ENCODE measurements at places on chromosomes 1 and 21.

DNA sequence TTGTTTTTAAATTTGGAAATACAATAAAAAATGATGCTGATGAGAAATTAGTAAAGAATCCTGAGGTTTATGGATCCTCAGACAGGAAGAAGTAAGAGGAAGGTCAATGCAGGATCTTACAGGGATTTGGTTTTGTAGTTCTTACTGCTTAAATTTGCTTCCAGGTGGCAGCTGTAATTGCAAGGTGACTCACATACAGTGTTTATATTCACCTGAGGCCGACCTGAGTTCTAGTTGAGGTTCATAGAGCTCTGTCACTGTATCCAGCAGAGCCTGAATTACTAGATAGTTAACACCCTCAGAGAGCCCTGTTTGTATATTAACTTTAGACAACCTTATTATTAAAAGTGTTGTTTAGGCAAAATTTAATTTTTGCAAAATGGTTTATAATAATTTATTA, 1.4 kb upstream of the WDR26 start:
- peaks cover 3% of the 10 kb centered on the region for H3K4me1 ChIP-seq
- H3K36me3 ChIP-seq, result peaks cover 5% of the 10 kb centered on the region
- DNase-seq, result no peak

GRCh38 chr1:214272964-214273533, 7.9 kb upstream of the SMYD2 start:
- no peaks in the 10 kb centered on the region for H3K36me3 ChIP-seq
- H3K27ac ChIP-seq, result no peak overlapping the region
- no peaks in the 10 kb centered on the region for H3K27me3 ChIP-seq
- H3K4me1 ChIP-seq, result no peaks in the 10 kb centered on the region
- no peak for DNase-seq

DNA sequence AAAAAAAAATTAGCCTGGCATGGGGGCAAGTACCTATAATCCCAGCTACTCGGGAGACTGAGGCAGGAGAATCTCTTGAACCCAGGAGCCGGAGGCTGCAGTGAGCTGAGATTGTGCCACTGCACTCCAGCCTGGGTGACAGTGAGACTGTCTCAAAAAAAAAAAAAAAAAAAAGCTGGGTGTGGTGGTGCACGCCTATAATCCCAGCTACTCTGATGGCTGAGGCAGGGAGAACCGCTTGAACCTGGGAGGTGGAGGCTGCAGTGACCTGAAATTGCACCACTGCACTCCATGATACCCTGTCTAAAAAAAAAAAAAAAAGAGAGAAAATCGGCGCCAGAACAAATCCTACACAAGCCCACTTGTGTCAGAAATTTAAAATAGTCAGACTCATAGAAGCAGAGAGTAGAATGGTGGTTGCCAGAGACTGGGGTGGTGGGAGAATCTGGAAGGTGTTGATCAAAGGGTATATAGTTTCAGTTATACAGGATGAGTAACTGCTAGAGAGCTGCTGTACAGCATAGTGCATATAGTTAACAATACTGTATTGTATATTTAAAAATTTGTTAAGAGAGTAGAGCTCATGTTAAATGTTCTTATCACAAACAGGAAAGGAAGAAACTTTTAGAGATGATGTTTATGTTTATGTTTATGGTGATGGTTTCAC, 9.6 kb downstream of the DIP2A start:
- peaks cover 2% of the 10 kb centered on the region for H3K4me1 ChIP-seq
- H3K36me3 ChIP-seq, result peaks cover 31% of the 10 kb centered on the region

- H3K27ac ChIP-seq, result no peak overlapping the region
- H3K27me3 ChIP-seq, result peaks cover 43% of the 10 kb centered on the region
- peak; percentile 86 for DNase-seq
- H3K36me3 ChIP-seq, result no peaks in the 10 kb centered on the region
These were observed 67.3 kb upstream of the AKT3 start for GRCh38 chr1:243917177-243917862.

GRCh38 chr1:235911876-235912275, 45.2 kb upstream of the LYST start:
- no peaks in the 10 kb centered on the region for H3K27me3 ChIP-seq
- no peak overlapping the region for H3K27ac ChIP-seq
- no peaks in the 10 kb centered on the region for H3K4me1 ChIP-seq
- H3K36me3 ChIP-seq, result no peaks in the 10 kb centered on the region
- H3K4me3 ChIP-seq, result no peak overlapping the region
- no peak for DNase-seq

DNA sequence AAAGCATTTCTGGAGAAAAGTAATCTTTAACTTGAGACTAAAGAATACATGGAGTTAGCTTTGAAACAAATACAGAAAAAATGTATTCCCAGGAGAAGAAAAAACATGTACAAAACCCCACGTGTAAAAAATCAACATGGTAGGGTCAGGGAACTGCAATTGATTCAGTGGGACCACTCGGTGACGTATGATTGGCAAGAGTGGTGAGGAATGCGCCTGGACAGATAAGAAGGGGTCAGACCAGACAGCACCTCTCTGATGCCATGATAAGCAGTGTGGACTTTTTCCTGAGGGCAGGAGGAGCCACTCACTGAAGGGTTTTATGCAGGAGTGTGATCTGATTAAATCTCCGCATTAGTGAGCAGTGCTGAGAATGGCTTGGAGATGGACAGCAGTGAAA, 142.5 kb downstream of the DAB1 start:
- no peak overlapping the region for H3K27ac ChIP-seq
- no peaks in the 10 kb centered on the region for H3K36me3 ChIP-seq
- H3K27me3 ChIP-seq, result no peaks in the 10 kb centered on the region

GRCh38 chr1:13769212-13769611, 69.2 kb downstream of the PRDM2 start:
- no peak for DNase-seq
- H3K27ac ChIP-seq, result no peak overlapping the region
- H3K4me1 ChIP-seq, result peaks cover 8% of the 10 kb centered on the region
- no peak overlapping the region for H3K4me3 ChIP-seq

GRCh38 chr1:105608713-105609112, 1447.8 kb upstream of the PRMT6 start:
- DNase-seq, result no peak
- no peaks in the 10 kb centered on the region for H3K4me1 ChIP-seq
- H3K36me3 ChIP-seq, result no peaks in the 10 kb centered on the region
- H3K27ac ChIP-seq, result no peak overlapping the region

GRCh38 chr1:243416495-243416894, 160.7 kb downstream of the SDCCAG8 start:
- H3K4me1 ChIP-seq, result no peaks in the 10 kb centered on the region
- no peak overlapping the region for H3K4me3 ChIP-seq
- DNase-seq, result no peak
- H3K27ac ChIP-seq, result no peak overlapping the region
- H3K36me3 ChIP-seq, result no peaks in the 10 kb centered on the region

DNA sequence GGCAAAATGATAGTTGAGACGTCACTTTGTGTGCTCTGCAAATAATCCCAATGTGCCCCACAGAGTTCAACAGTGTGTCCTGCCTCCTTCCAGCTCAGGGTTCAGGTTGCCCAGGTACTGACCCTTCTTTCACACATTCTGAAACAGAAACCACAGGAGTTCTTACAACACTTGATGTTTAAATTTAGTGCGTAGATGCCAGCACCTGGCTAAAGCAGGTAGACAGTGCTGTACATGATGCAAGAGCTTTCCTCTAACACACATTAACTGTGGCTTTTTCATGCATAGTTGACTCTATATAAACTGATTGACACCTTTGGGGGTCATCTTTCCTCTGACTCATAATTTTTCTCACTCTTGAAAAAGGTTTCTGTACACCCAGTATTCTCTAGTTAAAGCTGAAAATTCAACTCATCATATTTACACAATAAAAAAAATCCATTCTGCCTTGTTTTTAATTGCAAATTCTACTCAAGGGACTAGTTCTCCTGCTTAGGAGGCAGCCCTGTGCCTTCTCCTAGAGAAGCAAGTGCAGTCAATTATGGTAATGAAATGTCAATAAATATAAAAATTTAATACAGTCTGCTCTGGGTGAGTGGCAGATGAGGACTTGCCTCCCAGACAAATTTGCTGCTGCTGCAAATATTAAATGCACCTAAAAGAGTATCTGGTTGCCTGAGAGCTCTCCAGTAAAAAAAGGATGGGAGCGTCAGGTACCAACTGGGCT, 91.4 kb downstream of the NR5A2 start:
- H3K27ac ChIP-seq, result no peak overlapping the region
- H3K4me1 ChIP-seq, result no peaks in the 10 kb centered on the region
- no peak overlapping the region for H3K4me3 ChIP-seq
- no peaks in the 10 kb centered on the region for H3K27me3 ChIP-seq
- DNase-seq, result no peak

DNA sequence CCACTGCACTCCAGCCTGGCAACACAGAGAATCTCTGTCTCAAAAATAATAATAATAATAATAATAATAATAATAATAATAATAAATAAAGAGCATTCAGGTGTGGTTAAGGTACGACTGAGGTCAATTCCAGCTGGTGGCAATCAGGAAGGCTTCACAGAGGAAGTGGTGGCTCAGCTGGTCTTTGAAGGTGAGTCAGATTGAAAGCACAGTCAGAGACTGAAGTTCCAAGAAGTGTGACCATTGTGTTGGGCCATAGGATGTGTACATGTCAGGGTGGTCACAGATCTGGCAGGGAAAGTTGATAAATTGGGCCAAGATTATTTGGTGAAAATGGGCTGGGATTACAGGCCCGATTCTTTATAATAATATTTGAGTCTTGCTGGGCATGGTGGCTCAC, 31.0 kb upstream of the MED18 start:
- H3K27ac ChIP-seq, result no peak overlapping the region
- DNase-seq, result no peak
- H3K4me3 ChIP-seq, result no peak overlapping the region

DNA sequence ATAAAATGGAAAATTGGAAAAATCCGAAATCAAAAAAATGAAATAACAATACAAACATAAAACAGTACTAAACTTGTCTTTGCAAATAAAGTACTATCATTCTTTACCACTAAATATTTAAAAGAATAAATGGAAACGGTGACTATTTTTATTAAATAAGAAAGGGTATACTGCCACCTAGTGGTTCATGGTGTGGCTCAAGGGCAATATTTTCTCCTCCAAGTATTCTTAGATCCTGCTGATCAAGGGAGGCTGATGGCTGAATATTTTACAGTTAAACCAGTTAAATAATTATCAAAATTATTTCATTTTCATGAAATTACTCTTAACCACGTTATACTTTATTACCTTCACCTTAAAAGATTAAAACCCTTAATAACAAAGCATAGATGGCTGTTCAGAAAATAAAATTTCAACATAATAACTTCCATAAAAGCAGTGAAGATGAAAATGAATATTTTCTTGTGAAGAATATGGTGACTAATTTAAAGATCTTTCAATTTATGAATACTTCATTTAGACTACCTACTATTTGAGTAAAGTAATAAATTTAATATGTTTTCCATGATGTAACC, 1793.9 kb downstream of the NCAM2 start:
- H3K36me3 ChIP-seq, result no peaks in the 10 kb centered on the region
- peak; percentile 42 for DNase-seq
- H3K4me3 ChIP-seq, result no peak overlapping the region
- no peaks in the 10 kb centered on the region for H3K4me1 ChIP-seq

GRCh38 chr1:186152227-186152619, 222.8 kb downstream of the TPR start:
- peaks cover 3% of the 10 kb centered on the region for H3K4me1 ChIP-seq
- H3K4me3 ChIP-seq, result no peak overlapping the region

DNA sequence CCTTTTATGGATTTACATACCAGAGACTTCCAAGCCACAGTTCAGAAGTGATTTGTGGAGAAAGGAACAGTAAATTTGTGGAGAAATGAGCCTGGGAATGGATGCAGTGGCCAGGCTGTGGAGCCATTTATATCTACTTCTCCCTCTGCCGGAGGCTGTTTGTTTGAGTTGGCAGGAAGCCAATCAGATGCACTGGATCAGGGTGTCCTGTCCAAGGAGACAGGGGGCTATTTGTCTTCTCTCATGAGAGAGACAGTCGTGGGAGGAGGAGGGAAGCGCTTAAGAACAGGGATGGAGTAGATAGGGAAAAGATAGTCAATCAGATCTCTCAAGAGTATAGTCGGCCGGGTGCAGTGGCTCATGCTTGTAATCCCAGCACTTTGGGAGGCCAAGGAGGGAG, 2.8 kb upstream of the HAPLN2 start:
- no peaks in the 10 kb centered on the region for H3K36me3 ChIP-seq
- H3K4me3 ChIP-seq, result no peak overlapping the region
- H3K27me3 ChIP-seq, result peaks cover 21% of the 10 kb centered on the region
- H3K4me1 ChIP-seq, result no peaks in the 10 kb centered on the region
- H3K27ac ChIP-seq, result no peak overlapping the region

- H3K36me3 ChIP-seq, result peaks cover 13% of the 10 kb centered on the region
- DNase-seq, result no peak
These were observed 48.9 kb downstream of the INKA2 start for GRCh38 chr1:111690306-111690617.

GRCh38 chr21:19461481-19462205, 1058.1 kb upstream of the TMPRSS15 start:
- DNase-seq, result no peak
- H3K4me1 ChIP-seq, result no peaks in the 10 kb centered on the region
- H3K27me3 ChIP-seq, result no peaks in the 10 kb centered on the region

GRCh38 chr1:94821636-94822305, 1.6 kb downstream of the SLC44A3 start:
- no peaks in the 10 kb centered on the region for H3K36me3 ChIP-seq
- no peak overlapping the region for H3K4me3 ChIP-seq
- H3K27me3 ChIP-seq, result peaks cover 27% of the 10 kb centered on the region
- no peaks in the 10 kb centered on the region for H3K4me1 ChIP-seq

DNA sequence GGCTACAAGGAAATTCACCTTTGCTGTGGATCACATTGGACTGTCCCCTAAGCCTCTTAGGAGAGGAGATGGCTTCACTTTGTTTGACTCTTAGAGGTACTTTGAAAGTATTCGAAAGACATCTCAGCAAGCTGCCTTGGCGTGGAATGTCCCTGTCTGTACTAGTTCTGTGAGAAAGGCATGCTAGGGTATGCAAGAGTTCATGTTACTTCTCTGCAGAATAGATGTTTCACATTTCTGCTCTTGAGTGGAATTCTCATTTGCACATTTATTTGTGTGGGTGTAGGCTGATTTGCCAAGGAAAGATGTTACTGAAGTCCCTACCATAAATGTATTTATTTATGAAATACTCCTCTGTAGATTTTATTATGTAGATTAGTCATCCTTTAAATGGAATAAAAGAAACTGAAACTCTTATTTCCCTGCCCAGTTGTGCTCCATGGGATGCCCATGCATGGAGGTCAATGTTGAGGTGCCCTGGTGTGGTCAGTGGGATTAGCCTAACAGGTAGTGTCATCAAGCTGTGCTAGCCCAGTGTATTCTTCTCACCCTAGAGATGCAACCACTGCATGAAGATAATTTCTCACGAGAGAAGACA, 13.8 kb downstream of the MIA3 start:
- peaks cover 80% of the 10 kb centered on the region for H3K36me3 ChIP-seq
- H3K27ac ChIP-seq, result no peak overlapping the region
- H3K4me3 ChIP-seq, result no peak overlapping the region
- DNase-seq, result no peak
- no peaks in the 10 kb centered on the region for H3K27me3 ChIP-seq

- no peak overlapping the region for H3K4me3 ChIP-seq
- H3K27me3 ChIP-seq, result no peaks in the 10 kb centered on the region
- H3K27ac ChIP-seq, result no peak overlapping the region
- no peaks in the 10 kb centered on the region for H3K36me3 ChIP-seq
- H3K4me1 ChIP-seq, result peaks cover 2% of the 10 kb centered on the region
These were observed 31.0 kb downstream of the CD53 start for GRCh38 chr1:110903853-110904500.

Measured in endodermal cell (in vitro differentiated cells).